ENCODE measurements at places on chromosomes 5 and 9.

GRCh38 chr9:32278991-32279390 is 105.5 kb upstream of the ACO1 start:
- DNase-seq = no peak

- DNase-seq = no peak
Observed at GRCh38 chr9:135522137-135522877, 1.1 kb downstream of the LCN1 start.

DNA sequence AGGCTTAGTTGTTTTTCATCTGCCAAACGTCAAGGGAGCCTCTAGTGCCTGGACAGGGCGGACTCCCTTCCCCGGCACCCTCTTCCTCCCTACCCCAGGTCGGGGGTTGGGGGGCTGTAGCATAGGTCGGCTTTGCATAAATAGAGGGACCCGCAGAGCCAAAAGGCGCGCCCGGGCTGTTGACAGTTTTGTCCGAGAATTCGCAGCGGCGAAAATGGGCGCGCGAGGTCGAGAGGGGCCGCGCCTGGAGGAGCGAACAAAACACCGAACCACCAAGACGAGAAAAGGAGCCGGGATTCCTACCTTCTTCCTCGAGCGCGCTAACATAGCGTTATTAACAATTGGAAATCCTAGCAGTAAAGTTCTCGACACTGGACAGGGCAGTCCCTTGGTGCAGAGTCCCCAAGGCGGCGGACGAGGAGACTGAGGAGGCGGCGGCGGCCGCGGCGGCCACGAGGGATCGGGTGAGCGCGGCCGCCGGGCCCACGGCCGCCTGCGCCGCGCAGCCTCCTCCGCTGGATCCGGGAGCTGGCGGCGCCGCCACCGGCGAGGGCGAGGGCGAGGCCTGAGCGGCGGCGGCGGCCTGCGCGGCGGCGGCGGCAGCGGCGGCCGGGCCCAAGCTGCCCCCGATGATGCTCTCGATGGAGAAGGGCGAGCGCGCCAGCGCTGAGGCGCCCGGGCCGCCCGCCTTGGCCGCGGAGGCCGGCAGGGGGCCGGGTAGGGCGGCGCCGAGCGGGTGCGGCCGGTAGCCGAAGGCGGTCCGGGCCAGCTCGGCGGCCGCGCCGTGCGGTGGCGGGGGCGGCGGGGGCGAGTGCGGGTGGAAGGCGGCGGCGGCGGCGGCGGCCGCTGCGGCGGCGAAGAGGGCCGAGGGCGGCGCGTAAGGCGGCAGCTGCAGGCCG is 1.7 kb downstream of the FOXD1 start:
- DNase-seq = no peak

DNA sequence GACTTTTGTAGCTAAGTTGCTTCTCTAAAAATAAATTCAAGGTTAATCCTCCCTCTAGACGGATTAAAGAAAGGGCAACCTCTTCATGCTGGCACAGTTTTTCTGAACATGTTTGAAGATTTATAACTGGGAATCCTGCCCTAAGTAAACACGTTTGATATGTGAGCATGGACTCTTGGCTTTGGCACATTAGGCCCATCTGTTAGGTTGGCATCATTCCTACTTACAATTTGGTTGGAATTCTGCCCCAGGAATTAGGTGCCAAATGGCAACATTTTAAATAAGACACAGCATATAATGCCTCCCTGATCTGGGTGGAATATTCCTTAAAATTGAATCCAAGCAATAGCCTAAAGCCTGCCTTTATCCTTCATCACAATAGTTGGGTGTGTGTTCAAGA is 372.3 kb upstream of the CDH18 start:
- DNase-seq = peak; percentile 80

DNA sequence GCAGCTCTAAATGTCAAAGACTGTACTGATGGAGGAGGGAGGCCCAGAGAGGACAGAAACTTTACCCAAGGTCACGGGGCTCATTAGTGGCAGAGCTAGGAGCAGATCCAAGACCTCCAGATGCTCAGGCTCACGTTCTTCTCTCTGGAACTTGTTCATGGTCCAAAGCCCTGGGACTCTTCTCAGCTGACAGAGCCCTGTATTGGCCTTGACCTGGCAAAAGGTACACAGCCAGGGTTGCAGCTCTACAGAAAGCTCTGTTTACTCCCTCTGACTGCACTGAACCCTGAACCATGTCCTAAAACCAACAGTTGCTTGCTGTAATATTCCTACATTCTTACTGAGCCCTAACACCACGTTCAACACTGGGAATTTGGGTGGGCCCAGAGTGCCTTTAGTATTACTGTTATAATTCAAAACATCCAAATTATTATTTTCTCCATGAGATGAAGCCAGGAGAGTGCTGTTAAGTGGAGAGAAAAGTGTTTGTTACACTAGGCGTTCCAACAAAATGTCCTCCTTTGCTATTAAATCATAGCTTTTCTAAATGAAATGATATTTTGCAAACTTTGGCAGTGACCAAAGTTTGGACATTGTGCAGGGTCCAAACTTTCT is 602.4 kb upstream of the CLINT1 start:
- no peak for DNase-seq

DNA sequence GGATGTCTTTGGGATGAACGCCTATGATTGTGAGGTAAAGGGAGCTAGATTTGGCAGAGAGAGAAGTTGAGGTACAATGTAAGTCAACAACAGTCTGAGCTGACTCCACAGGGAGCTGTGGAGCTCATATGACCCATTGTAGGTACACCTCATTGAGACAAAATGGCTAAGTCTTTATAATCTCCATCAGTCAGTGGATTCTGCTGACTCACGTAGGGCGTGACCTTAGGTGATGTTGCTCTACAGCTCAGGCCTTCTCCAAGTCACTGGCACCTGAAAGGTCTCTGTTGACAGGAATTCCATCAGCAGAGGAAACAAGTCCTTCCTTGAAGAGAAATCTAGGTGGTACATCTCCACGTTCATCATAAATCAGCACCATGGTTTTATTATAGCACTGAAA is 118.2 kb upstream of the PRR16 start:
- DNase-seq = no peak

DNA sequence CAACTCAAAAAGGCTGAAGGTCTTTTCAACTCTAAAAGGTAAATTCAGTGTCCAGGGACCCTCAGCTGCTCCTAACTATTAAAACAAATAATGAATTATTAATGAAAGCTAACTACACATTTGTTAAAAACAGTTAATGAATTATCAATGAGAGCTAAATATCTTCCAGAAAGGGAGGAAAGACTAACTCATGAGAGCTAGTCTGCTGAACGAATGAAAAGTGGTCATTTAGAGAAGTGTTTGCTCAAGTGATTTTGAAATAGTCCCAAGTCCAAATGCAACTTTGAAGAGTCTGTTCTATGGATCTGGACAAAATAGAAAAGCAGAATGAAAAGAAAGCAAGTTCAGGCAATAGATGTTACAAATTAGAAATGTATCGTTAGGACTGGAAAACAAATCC is 133.9 kb upstream of the SPEF2 start:
- no peak for DNase-seq

DNA sequence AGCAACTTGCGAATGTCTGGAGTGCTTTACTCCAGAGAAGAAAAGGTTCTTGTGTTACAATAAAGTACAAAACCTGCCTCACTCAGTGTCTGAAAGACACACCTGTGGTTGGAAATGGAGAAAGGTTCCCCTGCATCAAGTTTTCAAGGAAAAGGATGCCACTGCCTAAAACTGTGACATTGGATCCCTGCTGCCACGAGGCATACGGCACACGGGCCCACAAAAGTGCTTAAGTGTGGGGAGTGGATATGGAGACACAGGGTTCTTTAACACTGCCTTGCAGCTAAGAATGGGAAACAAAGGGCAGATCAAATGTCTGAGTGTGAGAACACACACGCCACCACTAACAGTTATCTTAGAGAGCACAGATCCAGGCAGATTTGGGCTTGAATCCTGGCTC is 75.0 kb downstream of the NIPSNAP3B start:
- DNase-seq = no peak

DNA sequence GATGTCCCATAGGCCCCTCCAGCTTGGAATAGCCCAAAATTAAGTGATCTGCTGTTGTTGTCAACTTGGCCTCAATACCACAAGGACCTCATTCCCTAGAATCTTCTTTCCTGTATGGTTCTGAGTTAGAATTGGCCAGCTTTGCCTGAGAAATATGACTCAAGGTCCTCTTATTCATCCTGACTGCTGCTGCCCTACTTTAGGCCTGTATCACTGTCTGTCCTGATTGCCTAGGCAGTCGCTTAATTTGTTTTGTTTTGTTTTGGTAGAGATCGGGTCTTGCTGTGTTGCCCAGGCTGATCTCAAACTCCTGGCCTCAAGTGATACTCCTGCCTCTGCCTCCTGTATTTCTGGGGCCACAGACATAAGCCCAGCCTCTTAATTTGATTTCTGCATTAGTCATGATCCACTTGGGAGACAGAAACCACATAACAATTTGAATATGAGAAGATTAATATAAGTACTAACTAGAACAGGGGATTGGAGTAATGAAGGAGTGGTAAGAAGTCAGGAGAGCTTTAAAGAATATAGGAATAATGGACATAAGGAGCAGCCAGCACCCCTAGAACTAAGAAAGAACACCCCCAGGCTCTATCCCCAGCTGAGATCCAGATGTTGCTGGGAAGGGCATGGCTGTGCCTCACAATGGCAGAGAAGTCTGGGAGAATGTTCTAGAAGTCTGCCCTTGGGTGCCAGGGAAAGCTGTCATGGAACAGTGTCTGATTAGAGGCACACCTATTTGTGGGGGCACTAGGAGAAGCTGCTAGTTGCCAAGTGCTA is 4.6 kb downstream of the TEX53 start:
- DNase-seq = no peak

GRCh38 chr5:82798676-82799075 is 278.5 kb downstream of the TMEM167A start:
- no peak for DNase-seq

- no peak for DNase-seq
Observed at GRCh38 chr5:133970325-133970909, 2.0 kb upstream of the C5orf15 start.

- DNase-seq = no peak
Observed at GRCh38 chr5:36701085-36701698, 94.8 kb downstream of the SLC1A3 start.

DNA sequence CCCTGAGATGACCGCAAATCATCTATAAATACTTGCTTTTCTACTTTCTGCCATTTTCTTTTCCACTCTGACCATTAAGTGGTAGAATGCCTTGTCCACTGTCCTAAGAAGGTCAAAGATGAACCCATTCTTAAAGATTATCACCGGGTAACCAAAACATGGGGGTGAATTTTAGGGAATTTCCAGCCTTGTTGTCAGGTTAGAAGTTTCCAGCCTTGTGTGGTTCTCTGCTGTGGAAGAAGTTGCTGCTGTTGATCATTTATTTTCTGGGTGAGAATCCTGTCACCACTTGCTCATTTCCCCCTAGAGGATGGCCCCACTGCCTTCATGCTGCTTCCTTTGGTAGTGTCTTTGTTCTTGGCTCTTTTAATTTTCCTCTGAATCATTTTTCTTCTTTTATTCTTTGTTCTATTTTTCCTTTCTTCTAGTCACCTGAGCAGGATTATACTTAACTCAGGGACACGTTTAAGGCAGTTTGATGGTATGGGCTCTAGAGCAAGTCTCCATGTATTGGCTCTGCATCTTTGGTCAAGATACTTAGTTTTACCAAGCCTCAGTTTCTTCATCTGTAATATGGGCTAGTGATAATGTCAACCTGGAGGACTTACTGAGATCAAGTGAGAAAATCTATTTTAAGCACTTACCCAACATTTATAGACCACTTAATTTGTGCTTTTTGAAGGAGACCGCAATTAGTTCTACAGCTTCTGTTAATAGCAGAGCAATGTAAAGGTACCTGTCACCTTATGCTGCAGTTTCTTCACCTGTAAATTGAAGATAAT is 266.2 kb downstream of the ARHGAP26 start:
- DNase-seq = no peak

GRCh38 chr5:84794486-84795035 is 409.9 kb upstream of the EDIL3 start:
- DNase-seq = no peak

Data from NCI-H1092 (cell line).